ENCODE measurements at places on chromosomes 11 and 22.

DNA sequence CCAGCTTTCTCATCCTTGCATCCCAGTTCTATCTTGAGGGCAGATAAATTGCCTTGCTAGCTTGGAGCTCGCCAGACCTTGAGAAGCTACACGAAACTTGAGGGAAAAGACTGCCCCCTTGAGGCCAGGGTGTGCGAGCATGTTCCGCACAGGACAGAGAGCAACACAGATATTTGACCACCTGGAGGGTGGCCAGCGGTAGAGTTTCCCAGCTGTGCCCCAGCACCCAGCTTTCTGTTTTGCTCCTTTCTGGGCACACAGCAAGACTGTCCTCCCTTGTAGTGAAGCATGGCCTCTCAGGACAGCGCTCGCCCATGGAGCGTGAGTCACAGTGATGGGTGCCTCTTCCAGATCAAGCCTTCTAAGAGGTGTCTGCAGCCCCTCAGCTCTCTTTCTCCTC lies 23.5 kb downstream of the SPATA19 start:
- no peak for DNase-seq

GRCh38 chr11:109961261-109961660 lies 131.9 kb upstream of the ZC3H12C start:
- no peak for DNase-seq

GRCh38 chr22:38829485-38829884 lies 14.3 kb downstream of the NPTXR start:
- DNase-seq = no peak

DNA sequence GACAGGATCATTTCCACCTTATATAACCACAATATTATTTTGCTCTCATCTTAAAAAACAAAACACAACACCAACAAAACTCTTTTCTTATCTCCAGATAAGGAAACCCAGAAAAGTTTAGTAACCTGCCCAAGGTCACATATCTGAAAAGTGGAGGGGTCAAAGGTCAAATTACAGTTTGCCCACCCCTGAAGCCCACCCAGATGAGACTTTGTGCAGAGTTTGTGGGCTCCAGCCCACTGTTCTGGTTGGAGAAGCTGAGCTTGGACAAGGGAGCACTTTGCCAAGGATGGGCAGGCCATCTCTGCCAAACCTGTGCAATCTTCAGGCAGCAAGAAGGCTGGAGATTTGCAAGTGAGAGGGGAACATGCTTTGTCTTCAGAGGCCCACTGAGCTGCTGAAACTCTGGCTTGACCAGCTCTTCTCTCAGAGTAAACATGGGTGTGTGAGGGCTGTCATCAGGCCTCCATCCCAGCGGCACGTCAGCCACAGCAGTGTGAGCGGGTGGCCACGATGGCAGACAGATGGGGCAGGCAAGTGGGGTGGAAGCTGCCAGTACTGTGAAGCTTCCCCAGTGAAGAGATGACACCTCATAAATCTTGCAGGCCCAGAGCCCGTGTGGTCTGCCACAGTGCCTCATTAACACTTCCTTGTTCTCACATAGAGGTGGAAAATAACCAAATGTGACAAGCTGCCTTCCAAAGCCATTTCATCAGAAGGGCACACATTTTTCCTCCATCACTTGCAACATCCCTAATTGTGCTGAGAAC lies 111.8 kb downstream of the CCDC81 start:
- DNase-seq = peak; percentile 16

GRCh38 chr22:26460202-26460601 lies 23.4 kb downstream of the HPS4 start:
- no peak for DNase-seq

DNA sequence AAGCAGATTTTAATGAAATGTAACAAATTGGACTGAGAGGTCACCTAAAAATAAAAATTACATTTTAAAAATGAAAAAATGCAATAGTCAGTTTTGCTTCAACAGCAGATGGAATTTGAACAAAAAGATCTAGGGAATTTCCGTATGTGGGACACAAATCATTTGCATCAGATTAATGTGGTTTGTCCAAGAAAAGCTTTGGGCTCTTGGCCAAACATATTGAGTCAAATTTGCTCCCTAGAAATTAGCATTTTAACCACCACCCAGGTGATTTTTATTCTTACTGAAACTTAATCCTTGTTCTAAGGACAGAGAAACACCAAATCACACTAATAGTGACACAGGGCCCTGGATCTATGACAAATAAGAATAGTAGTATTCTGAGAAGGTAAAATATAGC lies 1477.8 kb downstream of the FAM181B start:
- DNase-seq = no peak

- DNase-seq = no peak
These were observed 118.1 kb downstream of the ATM start for GRCh38 chr11:108340973-108341372.

GRCh38 chr11:134662629-134663360 lies 250.8 kb upstream of the B3GAT1 start:
- no peak for DNase-seq

- DNase-seq = no peak
These were observed 133.5 kb downstream of the CD44 start for GRCh38 chr11:35272391-35272902.

DNA sequence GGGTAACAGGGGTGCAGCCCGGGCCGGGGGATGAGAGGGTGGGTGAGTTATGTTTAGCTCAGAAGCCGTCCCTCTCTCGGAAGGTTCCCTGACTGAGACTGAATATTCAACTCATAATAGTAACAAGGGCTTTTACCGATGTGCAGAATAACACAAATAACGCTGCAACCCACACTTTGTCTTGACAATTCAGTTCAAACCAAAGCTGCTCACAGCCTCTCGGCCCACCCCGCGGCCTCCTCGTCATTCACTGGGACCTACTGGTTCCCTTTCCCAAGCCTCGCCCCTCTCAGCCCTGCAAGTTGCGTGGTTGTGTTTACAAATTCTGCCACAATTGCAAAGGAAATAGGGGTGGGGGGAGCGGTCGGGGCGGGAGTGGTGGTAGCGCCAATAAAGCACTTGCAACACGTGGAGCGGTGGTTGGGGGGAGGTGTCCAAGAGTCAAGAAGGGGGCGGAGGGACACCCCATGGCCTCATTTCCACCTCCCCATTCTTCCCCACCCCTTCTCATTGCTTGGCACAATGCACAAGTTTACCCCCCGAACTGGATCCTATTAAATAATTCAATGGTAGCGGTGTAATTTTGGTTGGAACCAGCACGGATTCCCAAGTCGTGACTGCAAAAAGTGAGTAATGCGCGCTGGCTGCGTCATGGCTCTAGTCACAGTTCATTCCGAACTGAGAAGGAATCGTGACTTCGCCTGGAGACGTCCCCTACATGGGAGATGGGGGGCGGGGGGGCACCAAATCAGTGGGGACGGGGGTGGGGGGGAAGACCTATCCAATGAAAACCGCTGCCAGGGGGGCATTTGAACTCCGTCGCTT lies 102.0 kb upstream of the HSD17B12 start:
- DNase-seq = no peak

- no peak for DNase-seq
These were observed 35.0 kb downstream of the POLD3 start for GRCh38 chr11:74627381-74627780.

- DNase-seq = no peak
These were observed 83.1 kb upstream of the NCAM1 start for GRCh38 chr11:112878033-112878601.

GRCh38 chr22:22087854-22088657 lies 105.5 kb upstream of the TOP3B start:
- DNase-seq = no peak

- DNase-seq = no peak
These were observed 92.4 kb downstream of the ZC3H12C start for GRCh38 chr11:110185599-110185998.

DNA sequence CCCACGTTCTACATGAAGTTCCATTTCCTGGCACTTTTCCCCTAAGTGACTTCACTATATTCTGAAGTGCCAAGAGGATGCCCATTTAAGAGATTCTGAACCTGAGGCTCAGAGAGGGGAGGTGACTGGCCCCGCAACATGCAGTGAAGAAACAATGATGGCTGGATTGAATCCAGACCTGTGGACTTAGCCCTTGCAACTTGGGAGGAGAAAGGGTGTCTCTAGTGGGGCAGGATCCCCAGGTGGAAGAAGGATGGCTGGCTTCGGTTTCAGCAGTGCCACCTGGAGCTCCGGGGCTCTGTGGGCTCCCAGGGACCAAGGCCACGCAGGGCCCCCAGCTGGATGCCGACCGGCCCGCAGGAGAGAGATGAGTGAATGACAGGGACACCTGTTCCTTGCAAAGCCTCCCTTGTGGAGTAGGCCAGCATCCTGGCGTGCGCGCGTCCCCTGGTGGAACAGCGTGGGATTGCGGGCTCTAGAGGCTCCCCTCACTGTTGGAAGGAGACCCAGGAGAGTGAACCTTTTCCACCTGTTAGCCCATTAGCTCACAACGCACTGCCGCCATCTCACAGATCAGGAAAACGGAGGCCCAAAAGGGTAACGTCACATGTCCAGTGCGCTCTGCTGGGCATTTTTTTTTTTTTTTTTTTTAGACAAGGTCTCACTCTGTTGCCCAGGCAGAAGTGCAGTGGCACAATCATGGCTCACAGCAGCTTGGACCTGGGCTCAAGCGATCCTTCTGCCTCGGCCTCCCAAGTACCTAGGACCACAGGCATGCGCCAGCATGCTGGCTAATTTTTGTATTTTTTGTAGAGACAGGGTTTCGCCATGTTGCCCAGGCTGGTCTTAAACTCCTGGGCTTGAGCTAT lies 104.7 kb downstream of the KIAA1671 start:
- DNase-seq = no peak

DNA sequence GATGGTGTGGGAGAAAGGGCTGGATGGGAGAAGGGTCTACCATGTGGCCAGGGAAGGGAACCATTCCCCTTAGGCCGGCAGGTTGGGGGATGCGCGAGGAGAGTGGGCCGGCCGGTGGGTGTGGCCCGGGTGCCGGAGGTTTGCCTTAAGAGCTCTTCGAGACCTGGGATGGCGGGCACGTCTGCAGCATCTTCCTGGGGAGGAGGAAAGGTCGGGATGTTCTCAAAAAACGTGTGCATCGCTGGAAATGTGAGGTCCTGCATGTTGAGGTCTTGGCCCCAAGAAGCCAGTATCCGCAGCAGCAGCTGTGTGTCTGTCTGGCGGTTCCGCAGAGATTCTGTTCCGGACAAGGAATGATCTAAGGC lies 1.4 kb downstream of the NAV2 start:
- DNase-seq = no peak

DNA sequence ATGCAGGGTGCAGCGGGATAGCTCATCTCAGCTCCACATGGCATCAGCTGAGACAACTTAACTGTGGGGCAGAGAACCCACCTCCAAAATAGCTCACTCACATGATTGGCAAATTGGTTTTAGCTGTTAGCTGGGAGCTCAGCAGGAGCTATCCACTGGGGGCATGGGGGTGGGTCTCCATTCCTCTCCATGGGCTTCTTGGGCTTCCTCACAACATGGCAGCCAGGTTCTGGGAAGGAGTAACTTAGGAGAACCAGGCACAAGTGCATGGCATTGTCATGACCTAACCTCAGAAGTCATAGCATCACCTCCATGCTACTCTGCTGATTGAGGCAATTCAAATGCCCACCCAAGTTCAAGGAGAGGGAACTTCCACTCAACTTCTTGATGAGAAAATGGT lies 85.5 kb downstream of the MN1 start:
- no peak for DNase-seq

GRCh38 chr11:8036986-8037385 lies 44.0 kb upstream of the TUB start:
- DNase-seq = no peak

- no peak for DNase-seq
These were observed 1291.0 kb downstream of the LRRC4C start for GRCh38 chr11:40168414-40168813.

DNA sequence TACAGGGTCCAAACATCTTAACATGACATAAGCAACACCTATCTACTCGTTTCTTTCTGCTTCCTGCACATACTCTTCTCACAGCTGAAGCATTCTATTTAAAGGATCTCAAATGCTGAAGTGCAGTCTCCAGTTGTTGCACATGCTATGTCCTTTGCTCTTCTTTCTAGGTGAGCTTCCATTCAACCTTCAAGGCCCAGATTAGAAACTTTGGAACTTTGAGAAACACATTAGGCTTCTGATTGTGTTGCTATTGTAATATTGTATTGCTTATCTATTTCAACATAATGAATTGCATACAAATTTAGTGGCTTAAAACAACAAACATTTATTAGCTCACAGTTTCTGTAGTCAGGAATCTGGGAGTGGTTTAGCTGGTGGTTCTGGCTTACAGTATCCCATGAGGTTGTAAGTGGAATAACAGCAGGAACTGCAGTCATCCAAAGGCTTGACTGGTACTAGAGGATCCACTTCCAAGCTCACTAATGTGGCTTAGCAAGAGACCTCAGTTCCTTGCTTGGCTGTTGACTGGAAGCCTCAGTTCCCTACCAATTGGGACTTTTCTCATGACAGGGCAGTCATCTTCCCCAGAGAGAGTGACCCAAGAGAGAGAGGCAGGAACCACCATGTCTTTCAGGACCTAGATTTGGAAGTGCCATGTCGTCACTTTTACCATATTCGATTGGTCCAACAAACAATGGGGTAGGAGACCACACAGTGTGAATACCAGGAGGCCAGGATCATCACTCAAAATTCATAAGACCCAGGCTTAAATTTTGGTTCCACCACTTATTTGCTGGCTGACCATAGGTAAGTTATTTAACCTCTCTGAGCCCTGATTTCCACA lies 27.2 kb upstream of the RASSF10 start:
- no peak for DNase-seq

DNA sequence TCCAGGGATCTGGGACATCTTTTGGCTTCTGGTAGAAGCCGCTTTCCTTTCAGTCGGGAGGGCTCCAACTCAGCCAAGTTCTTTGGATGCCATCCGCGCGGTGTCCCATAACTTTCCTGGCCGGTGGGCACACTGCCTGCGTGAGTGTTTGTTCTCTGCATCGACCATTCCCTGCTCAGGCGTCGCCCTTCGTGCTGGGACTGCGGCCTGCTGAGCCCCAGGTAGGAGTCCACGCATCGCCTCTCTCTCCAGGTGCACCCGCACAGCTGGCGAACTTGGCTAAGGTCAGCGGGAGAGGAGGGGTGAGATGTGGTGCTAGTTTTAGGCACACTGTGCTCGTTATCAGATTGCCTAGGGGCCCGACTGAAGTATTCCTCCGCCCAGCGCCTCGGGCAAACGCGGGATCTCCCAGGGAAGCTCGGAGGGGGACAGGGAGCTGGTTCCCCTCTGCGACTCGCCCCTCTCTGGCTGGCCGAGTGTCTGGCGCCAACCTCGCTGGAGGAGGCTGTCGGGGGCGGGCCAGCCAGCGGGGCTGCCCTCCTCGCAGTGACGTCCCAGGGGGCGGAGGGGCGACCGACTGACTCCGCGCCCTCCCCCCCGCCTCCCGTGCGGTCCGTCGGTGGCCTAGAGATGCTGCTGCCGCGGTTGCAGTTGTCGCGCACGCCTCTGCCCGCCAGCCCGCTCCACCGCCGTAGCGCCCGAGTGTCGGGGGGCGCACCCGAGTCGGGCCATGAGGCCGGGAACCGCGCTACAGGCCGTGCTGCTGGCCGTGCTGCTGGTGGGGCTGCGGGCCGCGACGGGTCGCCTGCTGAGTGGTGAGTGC lies at the start of gene LAYN:
Gene LAYN (plus strand): TSS at position 607 of the 823 bp plus-strand sequence. CDS start 124 bp downstream, at position 731.
- no peak for DNase-seq

DNA sequence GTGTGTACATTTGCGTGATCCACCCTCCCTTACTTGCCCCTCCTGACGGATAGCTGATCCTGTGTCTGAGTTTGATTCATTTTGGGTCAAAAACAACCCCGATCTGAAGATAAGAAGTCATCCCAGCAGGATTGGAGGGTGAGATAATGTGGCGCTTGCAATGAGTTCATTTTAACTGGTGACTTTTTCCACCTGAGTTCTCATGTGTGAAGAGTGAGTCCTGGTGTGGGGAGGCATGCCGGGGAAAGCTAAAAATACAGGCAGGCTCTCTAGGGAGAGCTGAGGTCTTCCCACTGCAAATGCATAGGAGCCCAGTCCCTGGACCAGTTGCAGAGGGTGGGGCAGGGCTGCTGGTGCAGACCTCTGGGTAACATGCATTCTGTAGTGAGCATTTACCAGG lies 35.7 kb upstream of the ELF5 start:
- no peak for DNase-seq

Data from stimulated activated CD8-positive, alpha-beta memory T cell treated with anti-CD3 and anti-CD28 coated beads, Interleukin-7, amount 100 ng/mL, for 1 hour (primary cell).